ENCODE measurements at places on chromosomes 11 and 22.
A peak's percentile ranks its signal among the peaks of the same experiment; 100 is the strongest.

DNA sequence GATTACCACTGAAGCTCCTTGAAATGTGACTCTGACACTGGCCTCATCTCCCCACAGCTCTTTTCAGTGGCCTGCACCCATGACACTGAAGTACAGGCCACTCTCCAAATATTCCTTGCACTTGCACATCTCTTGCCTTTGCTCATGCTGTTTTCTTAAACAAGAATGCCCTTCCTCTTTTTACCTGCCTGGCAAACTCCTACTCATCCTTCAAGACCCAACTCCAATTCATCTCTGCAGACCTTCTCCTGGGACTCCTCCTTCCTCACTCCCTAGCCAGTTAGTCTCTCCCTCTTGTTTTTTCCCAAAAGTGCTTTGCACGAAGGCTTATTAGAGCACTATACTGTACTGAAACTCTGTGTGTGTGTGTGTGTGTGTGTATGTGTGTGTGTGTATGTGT lies 2.6 kb downstream of the KCNE3 start:
- no peak for DNase-seq

- DNase-seq = no peak
Measured at GRCh38 chr22:20175597-20175900, 24.7 kb upstream of the CCDC188 start.

DNA sequence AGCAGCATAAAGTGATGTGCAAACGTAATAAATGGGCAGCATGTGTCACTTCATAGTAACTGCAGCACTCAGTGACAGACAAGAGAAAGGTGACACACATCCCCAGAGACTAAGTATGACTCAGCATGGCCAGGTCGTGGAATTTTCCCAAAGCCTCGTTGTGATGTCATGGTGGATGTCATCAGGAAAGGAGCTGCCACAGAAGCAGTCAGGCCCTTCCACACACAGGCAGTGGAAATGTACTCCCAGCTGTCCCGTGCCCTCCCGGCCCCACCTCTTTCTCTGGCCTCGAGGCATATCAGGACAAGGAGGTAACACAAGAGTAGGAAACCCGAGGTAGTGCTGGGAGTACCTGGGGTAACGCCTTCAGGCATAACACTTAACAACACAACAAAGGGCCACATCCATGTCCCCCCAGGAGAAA lies 8.1 kb downstream of the PC start:
- no peak for DNase-seq

GRCh38 chr11:108115500-108116140 lies 5.7 kb upstream of the ACAT1 start:
- DNase-seq = no peak

DNA sequence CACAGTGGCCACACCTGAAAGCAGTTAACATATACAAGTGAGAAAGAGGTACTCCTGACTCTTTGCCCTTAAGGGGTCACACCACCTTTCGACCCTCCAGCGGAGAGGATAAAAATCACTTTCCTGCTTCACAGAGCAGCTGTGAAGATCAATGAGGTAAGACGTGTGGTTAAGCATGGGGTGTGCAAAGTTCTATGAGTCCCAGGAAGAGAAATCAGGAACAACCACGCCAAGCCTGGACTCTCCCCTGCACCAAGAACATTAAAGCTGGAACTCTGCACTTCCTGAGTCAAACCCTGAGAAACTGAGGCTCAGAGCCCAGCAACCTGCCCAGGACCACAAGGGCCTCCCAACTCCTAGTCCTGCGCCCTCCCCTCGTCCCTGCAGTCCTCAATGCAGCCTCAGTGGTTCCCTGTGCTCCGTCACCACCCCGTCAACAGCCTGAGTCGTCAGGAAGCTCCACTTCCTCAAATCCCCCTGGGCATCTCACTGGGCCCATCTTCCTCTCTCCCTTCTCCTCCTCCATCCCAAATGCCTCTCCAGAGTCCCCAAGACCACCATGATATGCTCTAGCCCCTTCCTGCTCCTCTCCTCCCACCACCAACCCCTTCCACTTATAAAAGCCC lies 17.7 kb downstream of the TNKS1BP1 start:
- DNase-seq = no peak

GRCh38 chr11:118928101-118928869 lies 2.6 kb upstream of the BCL9L start:
- DNase-seq = peak; percentile 81

DNA sequence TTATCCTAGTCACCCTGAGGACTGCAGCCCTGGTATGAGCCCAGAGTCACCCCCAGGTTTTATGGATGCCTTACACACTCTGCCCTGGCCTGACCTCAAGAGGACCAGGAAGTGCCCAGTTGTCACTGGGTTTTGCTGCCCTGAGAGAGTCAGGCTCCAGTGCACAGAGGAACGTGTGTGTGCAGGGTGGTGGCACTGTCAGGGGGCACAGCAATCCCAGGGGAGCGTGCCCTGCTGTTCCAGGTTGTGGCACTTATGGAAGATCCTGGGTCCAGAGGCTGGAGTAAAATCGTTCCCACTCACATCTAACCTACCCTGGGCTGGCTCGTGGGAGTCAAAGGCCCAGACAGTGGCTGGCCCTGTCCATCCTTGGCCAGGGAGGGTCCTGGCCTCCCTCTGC lies 7.6 kb downstream of the APOBEC3A start:
- no peak for DNase-seq

DNA sequence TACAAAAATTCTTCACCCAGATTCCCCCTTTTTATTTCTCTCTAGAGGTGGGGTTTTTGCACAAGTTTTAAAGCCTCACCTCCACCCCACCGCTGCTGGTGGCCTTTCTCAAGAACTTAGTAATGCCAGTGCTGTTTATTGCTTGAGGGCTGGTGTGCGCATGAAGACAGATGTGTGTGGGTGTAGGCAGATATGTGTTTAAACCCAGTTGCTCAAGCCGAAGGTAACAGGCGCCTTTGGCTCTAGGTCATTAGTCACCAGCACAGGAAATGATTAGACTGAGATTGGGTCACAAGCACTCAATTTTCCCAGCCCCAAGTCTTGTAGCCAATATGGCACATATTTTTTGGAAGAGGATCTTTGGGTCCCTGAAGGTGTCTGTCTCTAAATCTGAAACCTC lies 2.7 kb upstream of the CLMP start:
- no peak for DNase-seq

DNA sequence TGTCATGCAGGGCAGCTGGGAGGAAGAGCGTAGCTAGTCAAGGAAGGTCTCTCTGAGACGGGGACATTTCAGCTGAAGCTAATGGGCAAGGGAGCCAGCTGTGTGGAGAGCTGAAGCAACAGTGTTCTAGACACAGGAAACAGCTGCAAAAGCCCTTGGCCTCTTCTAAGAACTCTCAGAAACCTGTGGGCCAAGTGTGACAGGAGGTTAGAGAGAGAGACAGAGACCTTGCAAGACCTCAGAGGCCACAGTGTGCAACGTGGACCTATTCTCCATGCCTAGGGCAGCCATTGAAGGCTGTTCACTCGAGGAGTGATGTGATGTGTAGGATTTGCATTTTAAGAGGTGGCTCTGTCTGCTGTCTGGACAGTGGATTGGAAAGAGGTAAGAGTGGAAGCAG lies 48.7 kb upstream of the TNRC6B start:
- peak; percentile 41 for DNase-seq

DNA sequence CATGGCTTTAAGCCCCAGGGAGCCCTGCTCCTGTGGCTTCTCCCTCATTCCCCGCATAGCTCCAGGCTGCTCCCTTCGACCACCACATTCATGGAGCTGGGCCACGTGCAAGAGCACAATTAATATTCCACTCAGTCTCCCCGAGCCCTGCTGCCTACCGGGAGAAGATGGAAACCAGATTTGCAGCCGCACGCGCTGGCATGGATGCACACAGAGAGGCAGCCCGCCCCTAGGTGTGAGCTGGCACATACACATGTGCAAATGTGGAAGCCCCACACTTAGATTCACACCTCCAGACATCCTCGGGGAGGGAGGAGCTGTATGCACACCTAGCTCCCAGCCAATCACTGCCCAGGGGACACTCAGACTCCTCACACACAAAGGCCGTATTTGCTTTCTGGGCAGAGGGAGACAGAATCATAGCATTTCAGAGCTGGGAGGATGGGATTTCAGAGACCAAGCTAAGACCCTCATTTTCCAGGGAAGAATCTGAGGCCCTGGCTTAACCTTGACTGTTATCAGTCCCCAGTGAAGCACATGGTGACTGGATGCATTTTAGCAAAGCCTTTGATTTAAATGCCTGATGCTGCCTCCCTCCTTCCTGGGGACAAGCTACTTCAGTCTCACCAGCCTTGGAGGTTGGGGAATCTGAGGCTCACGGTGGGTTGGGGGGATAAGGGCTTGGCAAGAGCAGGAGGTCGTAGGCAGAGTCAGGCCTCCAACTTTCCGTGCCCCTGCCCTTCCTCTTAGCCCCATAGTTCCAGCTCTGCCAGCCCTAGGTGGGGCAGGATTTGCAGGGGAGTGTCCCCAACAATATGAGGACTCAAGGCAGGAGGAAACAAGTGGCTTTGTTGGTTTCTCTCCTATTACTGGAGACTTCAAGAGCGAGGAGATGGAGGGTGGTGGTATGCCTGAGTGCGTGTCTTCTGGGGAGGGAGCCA lies 5.3 kb upstream of the CREB3L1 start:
- no peak for DNase-seq

GRCh38 chr11:57903441-57904123 lies 120.1 kb upstream of the OR9Q1 start:
- DNase-seq = peak; percentile 25

DNA sequence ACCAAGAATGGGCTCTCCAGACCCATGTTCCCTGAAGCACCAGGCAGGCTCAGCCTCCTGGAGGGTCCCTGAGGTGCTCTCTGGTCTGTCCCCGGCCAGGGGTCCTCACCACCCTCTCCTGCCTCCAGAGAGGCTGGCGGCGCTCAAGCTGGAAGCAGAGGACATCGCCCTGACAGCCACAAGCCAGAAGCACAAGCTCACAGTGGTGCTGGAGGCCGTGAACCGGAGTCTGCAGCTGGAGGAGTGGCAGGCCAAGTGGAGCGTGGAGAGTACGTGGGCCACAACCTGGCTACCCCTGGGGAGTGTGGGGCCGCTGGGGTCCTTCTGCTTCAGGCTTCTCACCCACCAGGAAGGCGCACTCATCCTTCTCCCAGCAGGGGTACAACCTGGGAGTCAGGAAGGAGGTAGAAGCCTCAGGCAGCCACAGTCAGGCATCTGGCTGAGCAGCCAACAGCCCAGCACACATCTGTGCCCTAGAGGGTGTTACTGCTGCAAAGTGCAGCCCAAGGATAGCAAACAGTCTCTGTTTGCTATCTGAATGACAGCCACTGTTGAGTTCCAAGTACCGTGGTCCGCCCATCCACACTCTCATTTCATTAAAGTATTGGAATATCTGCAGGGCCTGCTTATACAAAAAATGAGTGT lies 8.4 kb downstream of the PARVG start:
- no peak for DNase-seq
